Hippocampal formation (tissue), 2 donors: ENCODE measurements at places on chromosomes 16 and 17.

DNA sequence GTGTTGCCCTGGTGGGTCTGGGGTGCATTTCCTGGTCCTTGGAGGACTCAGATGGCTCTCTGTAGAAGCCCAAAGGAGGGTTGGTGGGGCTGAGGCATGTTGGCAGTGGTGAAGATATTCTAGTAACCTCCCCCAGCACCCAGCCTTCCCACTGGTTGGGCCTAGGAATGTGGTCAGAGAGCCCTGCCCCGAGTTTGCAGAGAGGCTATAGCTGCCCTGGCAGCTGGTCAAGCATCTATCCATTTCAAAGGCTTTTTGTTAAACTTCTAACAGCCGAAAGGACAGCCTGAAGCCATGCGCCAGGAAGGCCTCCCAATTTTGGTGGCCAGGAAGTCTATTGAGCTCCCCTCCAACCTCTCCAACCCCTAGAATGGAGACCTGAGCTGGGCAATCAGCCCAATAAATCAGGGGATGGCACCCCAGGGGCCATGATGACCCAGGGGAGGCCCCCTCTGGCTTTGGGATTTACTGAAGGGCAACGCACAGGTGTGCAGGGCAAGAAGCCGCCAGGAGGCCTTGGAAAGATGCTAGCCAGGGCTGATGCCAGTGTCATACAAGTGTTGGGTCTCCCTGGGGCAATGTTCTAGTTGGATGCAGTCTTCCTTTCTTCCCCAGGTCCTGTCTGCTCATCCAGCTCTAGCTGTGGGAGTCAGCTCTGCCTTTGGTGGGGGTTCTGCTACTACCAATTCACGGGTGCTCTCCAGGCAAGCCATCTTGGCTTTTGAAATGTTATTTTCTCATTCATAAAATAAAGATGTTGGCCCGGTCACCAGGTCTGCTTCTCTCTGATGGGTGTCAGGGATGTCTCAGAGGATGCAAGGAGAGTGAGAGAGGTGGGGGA is 30.9 kb upstream of the AXIN2 start:
- DNase-seq = no peak

- no peak for DNase-seq
These were observed 16.1 kb upstream of the CRK start for GRCh38 chr17:1471911-1472821.

- no peak for DNase-seq
These were observed 148.8 kb upstream of the CORO6 start for GRCh38 chr17:29771546-29771945.

DNA sequence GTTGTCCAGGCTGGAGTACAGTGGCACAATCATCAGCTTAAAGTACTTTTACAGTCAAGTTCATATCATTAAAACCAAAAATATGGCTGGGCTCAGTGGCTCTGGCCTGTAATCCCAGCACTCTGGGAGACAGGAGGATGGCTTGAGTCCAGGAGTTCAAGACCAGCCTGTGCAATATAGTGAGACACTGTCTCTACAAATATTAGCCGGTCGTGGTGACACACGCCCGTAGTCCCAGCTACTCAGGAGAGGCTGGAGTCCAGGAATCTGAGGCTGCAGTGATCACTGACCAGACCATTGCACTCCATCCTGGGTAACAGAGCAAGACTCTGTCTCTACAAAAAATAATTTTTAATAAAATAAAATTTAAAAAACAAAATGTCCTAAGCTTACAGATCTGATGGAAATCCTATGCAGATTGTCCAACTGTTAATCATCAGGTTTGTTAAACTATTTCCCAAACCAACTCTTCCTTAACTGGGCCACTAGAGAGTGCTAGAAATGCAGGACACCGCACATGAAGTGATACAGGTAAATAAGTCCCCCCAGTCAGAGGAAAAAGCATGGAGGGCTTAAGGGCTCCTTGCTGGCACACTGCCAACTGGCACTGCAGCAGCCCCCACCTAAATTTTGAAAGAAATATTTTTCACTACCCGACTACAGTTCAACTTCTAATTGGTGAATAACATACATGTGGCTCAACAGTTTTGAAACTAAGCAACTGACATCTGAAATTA is 2.8 kb downstream of the USP22 start:
- DNase-seq = no peak

GRCh38 chr16:30621765-30622164 is 11.6 kb upstream of the ZNF689 start:
- DNase-seq = no peak

GRCh38 chr16:4241258-4241927 is 487 bp downstream of the SRL start:
- no peak for DNase-seq

DNA sequence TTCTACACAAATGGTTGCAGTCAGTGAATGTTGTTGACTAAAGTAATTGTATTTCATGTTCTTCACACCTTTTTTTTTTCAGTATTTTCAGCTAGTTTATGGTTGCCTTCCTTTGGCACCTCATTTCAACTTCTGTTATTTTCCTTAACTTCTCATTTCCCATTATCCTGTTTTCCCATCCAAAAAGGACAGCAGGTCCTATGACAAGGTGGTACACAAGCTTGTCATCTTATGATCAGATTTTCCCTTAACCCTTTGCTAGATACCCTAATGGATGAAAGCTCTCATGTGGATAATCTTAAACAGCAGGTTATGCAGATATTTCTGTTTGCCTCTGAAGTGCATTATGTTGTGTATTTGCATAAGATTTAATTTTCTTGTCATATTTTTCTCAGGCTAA is 7.1 kb upstream of the ASIC2 start:
- no peak for DNase-seq

GRCh38 chr17:60436676-60437075 is 14.4 kb downstream of the CHCT1 start:
- DNase-seq = no peak

DNA sequence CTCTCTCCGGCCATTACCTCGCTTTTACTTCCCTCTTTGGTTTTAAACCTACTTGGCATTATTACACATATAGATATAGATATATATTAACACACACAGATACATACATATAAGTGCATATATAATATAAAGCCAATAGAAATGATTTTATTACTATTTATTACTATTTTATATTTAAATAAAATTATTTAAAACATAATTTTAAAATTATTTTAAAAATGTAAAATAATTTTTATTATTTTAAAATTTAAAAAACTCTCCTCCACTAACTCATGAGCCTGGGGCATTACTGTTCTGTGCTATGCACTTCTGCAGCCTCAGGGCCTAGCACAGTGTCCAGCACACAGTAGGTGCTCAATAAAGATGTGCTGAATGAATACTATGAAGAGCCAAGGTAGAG is 200.9 kb downstream of the SLC39A11 start:
- no peak for DNase-seq

DNA sequence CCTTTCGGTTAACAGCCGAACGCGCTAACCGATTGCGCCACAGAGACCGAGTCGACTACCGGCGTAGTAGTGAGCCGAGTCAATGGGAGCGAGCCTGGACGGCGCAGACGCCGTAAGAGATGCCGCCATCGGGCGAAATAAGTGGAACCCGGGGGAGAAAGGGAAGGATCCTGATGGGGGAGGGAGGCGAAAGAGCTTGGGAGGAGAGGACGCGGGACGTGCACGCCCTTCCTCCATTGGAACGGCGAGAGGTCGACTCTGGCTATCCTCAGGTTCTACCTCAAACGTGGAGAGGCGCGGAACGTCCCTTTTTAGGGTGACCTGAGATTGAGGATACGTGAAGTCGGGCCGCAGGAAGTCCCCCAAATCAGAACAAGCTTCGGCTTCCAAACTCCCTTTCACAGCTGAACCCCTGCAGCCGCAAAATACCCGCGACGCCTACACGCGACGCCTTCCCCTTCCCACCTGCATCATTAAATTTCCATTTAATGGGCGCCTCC is 683 bp upstream of the PSMB3 start:
- DNase-seq = peak; percentile 45

DNA sequence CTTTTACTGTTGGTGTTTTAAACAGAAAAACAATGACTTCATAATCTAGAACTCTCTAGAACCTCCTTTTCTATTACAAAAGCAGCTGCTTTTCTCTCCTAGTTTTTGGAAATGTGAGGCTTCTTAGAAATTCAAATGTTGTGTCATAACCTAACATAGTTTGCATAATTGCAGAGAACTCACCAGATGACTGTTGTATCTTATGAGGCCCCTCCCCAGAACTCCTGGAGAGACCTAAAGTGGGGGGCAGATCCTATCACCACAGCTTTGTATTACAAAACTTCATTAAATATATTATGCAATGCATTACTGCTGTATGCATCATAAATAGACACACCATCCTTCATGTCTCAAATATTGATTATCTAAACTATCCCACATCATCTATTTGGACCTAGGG is 538.7 kb upstream of the HSBP1 start:
- DNase-seq = no peak

DNA sequence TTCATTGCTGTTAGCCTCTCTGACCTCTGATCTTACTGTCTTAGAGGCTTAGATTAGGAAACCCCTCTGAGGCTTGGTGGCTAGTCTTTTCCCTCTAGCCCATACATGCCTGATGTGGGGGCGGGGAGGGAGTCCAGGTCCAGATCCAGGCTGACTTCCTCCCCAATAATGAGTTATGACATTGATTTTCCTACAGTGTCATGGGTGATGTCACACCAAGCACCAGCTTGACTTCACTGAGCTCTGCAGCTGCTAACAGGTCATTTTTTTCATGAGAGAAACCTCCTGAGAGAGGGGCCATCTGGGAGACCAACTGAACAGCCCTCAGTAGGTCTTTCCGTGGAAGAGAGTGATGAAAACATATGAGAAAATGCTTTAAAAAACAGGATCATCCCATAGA is 180.2 kb upstream of the N4BP1 start:
- no peak for DNase-seq
